ENCODE measurements at places on chromosomes 6 and 20. TPM values are rescaled to one million over a fixed set of nuclear protein-coding genes. Genes with fewer than 3 reads are reported as not detected.

SLC17A3 gene
- total RNA-seq, result not detected

KIFC1 gene
- 0.33 TPM for total RNA-seq

ATP9A gene
- total RNA-seq, result 128 TPM

TRIM40 gene
- total RNA-seq, result not detected

PI16 gene
- total RNA-seq, result 12.7 TPM

ELMO2 gene
- 49.0 TPM for total RNA-seq

CLDN20 gene
- not detected for total RNA-seq

MRPS10 gene
- total RNA-seq, result 29.1 TPM

NR2E1 gene
- total RNA-seq, result not detected

BPIFB1 gene
- not detected for total RNA-seq

Measured in subcutaneous adipose tissue (tissue), 4 donors.